ENCODE measurements at places on chromosomes 7 and 10.

- DNase-seq: peak; percentile 17
Measured at GRCh38 chr10:12130237-12130872, 878 bp downstream of the SEC61A2 start.

- no peak for DNase-seq
Measured at GRCh38 chr10:77983384-77984341, 45.7 kb downstream of the POLR3A start.

DNA sequence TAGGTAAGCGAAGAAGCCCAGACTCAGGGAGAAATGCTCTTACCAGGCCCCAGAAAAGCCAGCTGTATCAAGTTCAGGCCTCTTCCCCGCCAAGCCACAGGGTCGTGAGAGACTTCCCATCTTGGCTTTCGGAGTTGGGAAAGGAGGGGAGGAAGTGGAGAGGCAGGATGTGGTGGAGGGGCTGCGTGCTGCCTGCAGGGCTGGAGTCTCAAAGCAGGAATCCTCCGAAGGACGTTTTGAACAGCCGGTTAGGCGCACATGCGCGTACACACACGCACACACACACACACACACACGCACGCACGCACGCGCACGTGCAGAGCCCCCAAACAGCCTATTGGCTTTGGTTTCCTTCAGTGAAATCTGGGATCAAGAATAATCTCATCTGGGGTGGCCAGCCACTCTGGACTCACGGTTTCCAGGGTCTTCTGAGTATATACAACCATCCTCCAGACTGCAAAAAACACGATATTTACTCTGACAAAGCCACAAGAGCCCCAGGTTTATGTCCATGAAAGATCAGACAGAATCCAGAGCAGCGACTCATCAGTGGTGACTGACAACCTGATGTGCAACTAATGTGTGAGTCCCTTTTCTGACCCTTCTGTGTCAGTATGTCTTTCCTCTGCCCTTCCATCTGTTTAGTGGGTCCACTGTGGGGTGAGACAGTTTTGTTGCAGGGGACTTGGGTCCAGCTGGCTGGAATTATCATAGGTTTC lies 115.0 kb upstream of the ZNF438 start:
- no peak for DNase-seq

DNA sequence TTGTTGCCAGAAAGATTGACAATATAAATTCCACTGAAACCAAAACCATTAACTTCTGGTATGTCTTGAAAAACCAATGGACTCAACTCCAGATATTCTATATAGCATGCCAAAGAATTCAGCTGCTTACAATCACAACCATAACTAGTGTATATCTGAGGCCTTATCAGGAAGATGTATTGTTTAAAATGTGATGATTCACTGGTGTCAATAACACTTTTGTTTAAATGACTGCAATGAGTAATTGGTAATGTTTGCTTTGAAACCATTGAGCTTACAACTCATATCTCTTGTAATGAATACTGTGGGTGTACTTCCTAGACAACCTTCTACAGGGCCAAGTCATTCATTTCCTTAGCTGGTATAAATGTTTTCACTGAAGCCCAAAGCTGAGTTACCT lies 727.9 kb upstream of the KCND2 start:
- no peak for DNase-seq

GRCh38 chr7:34838329-34838728 lies 180.3 kb downstream of the NPSR1 start:
- DNase-seq: no peak

GRCh38 chr7:21305455-21306235 lies 122.2 kb upstream of the SP4 start:
- no peak for DNase-seq

DNA sequence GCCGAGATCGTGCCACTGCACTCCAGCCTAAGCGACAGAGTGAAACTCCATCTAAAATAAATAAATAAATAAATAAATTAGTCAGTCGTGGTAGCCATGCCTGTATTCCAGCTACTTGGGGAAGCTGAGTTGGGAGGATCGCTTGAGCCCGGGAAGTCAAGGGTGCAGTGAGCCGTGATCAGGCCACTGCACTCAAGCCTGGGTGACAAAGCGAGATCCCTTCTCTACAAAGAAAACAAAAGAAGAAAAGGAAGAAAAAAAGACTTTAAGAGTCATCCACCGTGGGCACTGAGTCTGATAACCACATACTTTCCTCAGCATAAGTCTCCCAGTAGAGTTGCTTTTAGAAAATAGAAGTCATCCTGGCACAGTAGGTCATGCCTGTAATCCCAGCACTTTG lies 2.6 kb downstream of the TMEM254 start:
- DNase-seq: no peak

- DNase-seq: peak; percentile 84
Measured at GRCh38 chr7:30865821-30866220, 45.8 kb upstream of the AQP1 start.

DNA sequence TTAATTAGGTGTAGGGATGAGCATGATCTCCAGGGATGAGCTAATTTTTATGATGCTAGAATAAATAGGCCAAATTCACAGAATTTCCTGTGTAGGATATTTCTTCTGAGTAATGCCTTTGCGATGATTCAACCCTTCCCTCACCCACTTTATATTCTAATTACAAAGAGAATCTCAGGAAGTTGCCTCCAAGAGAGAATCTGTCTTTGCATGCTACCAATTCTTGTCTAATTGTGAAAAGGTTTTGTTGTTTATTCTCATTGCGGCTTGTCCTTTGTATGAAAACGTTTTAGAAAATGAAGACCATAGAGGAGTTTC lies 6.3 kb downstream of the C7orf57 start:
- no peak for DNase-seq

All from NCI-H345 (cell line).